Uterus (tissue), 4 donors: ENCODE measurements at places on chromosomes 1 and 21.

GRCh38 chr1:27303509-27303908 is 18.5 kb upstream of the TMEM222 start:
- no peak for DNase-seq

DNA sequence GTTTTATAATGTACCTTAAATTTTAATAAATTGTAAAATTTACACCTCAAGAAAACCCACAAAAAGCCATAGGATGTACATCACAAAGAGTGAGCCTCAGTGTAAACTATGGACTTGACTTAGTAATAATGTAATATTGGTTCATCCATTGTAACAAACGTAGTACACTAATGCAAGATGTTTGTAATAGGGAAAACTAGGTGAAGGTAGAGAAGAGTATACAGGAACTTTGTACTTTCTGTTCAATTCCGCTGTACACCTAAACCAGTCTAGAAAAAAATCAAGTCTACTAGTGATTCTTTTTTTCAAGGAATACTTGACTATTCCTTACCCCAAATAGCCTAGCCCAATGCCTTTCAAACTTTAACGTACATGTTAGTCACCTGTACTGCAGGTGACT is 222.3 kb upstream of the FGGY start:
- no peak for DNase-seq

GRCh38 chr1:183808296-183809027 is 3.5 kb downstream of the RGL1 start:
- DNase-seq, result no peak

DNA sequence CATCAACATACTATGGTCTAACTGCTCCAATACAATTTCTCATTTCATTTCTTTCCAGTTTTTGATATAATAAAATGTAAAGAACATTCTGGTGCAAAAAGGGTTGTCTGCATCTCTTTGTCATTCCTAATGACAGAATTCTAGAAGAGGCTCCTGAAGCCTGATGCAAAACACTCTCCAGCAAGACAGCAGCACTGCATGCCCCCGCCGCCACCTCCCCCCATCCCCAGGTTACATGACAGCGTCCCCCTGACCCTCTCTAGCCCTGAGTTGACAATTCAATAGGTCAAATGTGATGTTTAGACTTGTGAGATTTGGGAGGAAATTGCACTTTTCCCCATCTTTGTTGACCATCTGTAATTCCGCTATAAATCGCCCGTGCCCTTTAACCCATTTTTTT is 64.6 kb upstream of the C1orf21 start:
- no peak for DNase-seq

GRCh38 chr1:201222125-201222524 is 31.5 kb downstream of the IGFN1 start:
- DNase-seq, result no peak

DNA sequence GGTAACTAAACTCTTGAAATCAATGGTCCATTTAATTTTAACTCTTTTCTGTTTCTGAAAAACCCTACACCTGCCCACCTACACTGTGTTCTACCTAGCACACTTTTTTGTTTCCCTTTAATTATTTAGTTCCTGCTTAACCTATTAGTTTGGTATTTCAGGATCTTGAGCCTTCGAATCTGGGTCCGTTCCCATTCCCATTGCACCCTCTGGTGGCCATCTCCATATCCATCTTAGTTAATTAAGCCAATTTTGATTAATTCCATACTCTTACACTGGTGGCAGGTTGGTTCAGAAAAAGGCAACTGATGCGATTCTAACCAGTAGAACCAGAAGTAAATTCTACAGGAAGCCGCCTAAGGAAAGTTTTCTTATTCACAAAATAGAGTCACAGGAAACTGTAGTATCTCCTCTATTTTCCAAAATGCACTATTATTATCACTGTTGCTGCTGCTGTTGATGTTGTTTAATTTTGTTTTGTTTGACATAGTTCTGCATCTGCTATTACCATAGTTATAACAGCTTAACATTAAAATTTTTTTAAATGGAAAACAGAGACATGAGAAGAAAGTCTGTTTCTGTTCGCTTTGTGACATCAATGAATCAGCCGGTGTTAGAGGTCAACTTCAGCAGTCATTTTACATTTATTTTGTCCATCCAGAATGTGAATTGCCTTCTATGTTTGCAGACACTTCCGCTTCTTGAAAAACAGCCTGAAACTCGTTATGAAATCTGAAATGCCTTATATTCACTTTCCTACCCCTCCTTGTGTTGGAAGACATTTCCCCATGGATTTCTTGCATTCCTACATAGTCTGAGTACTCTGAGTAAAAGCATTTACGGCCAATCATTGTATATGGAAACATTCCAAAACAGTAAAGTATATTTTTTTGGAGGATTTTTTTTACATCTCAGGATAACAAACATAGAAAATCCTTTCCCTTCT is 115.5 kb upstream of the NCAM2 start:
- DNase-seq, result no peak

DNA sequence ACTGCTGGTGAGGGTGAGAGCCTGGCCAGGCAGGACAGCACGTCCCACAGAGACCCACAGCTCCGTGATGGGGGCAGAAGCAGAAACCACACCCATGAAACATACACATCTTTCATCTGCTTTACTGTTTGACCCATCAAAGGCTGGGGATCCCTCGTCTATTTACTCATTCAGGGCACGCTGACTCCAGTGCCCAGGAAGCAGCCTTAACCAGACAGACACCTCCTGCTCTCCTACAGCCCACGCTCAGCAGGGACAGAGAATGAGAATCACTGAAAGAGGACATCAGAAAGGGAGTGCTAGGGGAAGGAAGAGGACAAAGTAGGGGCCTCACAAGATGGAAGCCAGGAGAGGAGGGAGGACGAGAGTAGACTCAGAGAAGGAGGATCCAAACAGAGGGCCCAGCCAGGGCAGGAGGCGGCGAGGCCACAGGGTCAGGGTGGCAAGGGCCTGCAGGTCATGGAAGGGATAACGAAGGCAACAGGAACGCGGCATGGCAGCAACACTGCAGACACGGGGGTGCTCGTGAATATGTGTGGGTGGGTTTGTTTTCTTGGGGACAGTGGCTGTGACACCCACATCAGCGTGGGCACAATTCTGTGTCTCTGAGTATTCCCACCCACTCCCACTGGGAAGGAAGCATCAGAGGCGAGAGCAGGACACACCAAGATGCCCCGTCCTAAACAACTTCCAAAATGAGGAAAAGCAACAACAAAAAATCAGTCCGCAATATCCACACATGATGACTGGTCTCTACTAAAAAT is 15.4 kb upstream of the NADK start:
- DNase-seq, result no peak

DNA sequence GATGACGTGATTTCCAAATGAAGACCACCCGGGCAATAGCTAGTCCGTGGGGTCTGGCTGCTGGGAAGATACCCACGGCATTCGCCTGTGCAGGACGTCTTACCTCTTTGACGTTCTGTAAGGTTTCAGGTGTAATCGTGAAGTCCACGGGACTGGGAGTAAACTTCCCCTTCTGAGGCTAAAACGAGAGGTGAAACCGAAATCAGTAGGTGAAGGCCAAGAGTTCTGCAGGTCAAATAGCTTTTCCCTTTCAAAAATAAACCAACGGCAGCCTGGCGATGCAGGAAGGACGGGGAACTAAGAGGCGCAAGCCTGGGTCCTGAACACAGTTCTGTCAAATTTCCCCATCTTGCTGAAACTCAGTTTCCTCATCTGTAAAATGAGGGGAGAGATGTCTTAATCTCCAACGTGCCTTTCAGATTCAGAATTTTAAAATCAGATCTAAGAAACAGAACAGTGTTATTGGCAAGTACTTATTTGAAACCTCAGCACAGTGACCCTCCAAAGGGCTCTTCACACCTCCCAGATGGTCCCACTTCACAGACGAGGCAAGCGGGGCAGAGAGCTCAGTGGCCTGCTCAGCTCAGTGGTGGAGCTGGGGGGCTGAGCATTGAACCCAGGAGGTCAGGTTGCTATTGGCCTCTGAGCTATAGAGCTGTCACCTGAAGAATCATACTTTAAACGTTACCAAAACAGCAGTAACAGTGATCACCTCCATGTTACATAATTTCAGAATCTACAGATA is 34.7 kb downstream of the VPS26C start:
- DNase-seq, result no peak

- no peak for DNase-seq
Measured at GRCh38 chr21:30257773-30258172, 25.0 kb downstream of the KRTAP24-1 start.

- no peak for DNase-seq
Measured at GRCh38 chr1:28934676-28935075, 20.3 kb downstream of the EPB41 start.

GRCh38 chr1:5648410-5649165 is 343.6 kb downstream of the NPHP4 start:
- no peak for DNase-seq

DNA sequence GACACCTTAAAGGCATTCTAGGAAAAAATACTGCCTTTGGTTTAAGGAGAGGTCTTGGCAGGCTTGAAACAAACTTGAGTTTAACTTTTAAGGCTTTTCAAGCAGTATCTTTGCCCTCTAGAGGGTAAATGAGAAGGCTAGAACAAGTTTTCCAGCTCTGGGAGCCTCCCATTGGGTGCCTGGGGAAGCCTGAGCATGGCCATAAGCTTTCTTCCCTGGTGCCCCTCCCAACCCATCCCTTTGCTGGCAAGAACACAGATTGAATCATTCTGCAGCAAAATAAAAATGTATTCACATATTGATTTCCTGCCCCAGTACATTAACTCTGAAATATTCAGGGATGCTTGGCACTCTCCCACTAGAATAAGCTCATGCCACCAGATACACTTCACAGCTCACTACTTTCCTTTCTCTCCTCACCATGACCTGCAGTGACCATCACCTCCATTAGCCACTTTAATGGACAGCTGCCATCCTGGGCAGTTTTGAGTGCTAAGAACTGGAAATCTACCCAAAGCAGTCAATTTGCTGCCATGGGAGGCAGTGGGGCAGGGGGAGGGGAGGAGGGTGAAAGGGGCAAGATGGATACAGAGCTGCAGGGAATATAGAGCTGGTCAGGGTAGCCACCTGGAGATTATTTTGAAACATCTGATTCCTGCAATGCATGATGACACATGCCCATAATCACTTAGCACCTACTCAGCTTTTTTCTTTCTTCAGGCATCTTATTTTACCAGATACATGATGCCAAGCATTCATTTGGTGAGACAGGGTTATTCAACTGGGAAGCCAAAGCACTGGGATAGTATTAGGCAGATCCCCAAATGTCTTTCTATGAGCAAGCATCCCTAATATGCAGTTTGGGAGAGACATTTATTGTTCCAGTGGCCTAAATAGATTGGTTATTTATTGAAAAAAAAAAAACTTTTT is 140.6 kb downstream of the SYT2 start:
- no peak for DNase-seq

DNA sequence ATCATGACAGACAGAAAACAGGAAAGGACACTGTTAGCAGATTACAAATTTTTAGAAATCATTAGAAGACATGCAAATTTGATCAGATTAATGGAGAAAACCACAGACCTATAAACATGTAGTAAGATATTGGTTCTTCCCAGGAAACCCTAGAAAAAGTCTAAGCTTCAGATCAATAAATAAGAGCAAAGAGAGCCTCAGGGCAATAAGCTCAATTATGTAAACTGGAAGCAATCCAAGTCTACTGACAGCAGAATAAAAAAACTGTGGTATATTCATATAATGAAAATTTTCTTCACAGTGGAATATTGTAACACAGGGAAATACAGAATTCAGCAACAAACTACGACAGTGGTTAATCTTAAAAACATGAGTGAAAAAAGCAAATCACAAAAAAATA is 36.3 kb downstream of the NRDC start:
- no peak for DNase-seq

DNA sequence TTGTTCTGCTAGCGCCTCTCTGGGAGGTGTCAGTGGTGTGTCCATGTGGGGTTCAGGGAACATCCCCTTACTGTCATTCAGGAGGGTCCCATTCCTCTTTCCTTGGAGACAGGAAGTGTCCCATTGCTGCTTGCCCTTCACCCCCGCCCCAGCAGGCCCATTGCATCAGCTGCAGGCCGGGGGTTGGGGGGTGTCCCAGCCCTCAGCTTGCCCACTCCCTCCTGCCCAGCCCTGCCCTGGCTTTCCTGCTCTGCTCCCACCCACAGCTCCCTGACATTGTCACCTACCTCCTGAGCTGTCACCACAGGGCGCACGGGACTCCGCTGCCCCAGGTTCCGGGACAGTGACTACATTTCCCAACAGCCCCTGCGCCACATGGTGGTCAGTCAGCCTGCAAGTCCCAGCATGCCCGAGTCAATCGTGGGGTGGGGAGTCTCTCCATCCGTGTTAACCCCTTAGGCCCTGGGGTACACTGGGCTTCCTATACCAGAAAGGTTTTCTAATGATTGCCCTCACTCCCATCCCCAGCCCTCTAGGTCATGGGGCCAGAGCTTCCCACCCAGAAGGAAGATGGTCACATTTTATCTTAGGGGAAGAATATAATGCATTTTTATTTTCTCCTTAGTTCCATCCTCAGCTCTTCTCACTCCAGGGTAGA is at the start of gene INPP5B:
TSS of gene INPP5B (minus strand) at position 351 of the 658 bp plus-strand sequence. CDS start 745 bp downstream, outside the sequence.
- DNase-seq, result peak; percentile 88

- DNase-seq, result peak; percentile 99
Measured at GRCh38 chr1:201713086-201713810, 115.7 kb upstream of the IPO9 start.

- DNase-seq, result no peak
Measured at GRCh38 chr1:102219463-102219862, 222.7 kb upstream of the OLFM3 start.

DNA sequence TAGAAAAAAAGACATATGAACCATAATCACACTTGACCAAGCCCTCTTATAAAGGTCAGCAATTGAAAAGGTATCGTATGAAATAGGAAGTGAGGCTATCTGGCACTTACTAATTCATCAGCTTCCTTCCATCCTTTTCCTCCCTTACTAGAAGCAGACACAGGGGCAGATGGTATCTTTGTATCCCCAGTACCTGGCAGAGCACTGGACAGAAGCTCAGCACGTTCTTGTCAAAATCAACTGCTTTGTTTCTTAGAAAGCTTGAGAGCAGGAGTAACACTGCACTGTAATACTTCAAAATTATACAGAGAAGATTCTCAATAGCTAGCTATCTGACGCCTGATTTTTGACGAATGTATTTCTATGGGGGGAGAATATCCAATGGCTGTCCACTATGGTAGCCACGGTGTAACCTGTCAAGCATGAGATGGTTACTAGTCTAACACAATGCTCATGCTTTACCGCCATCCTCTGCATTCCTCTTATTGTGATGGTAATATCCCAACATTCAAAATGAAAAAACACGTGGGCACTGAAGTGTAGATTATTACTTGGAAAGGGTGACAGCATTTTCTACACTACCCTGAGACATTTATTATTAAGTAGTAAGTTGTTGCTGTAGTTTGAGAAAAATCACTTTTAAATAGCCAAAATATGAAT is 175.6 kb downstream of the SIPA1L2 start:
- no peak for DNase-seq
